IPS DF 19.7 (cell line): ENCODE measurements at places on chromosomes 5 and 9.

DNA sequence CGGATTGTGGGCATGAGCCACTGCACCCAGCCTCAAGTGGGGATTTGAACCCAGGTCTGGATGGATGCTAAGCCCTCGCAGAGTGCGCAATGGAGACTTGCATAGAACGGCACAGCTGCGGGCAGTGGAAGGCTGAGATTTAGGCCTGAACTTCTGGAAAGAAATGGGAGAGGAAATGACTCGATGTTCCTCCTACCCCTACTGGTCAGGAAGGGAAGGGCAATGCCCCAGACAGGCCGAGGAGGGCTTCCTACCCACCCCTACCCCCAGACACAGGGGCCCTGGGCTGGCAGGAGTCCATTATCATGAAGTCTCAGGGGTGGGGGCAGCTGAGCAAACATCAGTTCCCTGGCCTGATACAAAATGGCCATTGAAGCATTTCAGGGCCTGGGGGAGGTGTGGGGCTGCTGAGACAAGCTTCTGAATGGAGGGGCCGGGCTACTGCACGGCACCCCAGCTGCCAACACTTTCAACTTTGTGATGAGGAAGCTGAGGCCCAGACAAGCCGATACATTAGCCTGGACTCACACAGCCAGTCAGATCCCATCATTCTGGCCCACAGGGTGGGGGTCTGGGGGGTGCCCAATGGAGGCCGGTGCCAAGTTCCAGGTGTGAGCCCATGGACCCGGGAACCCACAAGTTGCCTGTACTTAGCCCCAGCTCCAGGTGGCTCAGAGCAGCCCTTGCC, 13.5 kb upstream of the WDR38 start:
- no peak for DNase-seq

GRCh38 chr9:120561709-120562108, 18.3 kb downstream of the CDK5RAP2 start:
- no peak for DNase-seq

- DNase-seq = no peak
Observed at GRCh38 chr5:112697322-112697721, 40.4 kb upstream of the APC start.

- no peak for DNase-seq
Observed at GRCh38 chr5:137831526-137831925, 36.1 kb upstream of the MYOT start.

- no peak for DNase-seq
Observed at GRCh38 chr5:151259931-151260330, 6.9 kb downstream of the GM2A start.

- no peak for DNase-seq
Observed at GRCh38 chr9:124291801-124292396, 34.1 kb downstream of the NEK6 start.

DNA sequence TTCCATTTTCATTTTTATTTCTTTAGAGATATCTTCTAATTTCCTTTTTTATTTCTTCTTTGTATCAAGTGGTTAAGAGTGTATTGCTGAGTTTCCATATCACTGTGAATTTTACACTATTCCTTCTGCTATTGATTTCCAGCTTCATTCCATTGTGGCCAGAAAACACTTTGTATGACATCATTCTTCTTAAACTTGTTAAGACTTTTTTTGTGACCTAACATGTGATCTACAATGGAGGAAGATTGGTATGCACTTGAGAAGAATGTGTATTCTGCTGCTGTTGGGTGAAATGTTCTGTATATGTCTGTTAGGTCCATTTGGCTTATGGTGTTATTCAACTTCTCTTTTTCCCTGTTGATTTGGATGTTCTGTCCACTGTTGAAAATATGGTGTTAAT, 274.2 kb upstream of the PUM3 start:
- DNase-seq = no peak

DNA sequence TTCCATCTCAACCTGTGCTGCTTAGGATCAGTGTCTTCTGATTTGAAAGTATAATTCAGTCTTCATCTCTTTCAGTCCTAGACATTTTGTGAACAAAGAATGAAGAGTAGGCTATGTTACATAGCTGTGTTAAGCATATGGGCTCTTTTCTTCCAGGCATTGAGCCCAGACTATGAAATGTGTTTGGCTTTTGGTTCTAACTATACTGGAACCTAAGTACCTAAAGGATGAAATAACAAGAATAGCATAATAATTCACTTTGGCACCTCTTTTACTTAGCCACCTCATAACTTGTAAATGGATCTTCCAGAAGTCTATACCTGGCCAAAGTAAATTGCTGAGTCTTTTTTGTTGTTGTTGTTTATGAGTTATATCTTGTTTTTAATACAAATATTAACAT, 71.4 kb downstream of the SLF1 start:
- no peak for DNase-seq

- no peak for DNase-seq
Observed at GRCh38 chr5:107589520-107590193, 81.1 kb downstream of the EFNA5 start.

DNA sequence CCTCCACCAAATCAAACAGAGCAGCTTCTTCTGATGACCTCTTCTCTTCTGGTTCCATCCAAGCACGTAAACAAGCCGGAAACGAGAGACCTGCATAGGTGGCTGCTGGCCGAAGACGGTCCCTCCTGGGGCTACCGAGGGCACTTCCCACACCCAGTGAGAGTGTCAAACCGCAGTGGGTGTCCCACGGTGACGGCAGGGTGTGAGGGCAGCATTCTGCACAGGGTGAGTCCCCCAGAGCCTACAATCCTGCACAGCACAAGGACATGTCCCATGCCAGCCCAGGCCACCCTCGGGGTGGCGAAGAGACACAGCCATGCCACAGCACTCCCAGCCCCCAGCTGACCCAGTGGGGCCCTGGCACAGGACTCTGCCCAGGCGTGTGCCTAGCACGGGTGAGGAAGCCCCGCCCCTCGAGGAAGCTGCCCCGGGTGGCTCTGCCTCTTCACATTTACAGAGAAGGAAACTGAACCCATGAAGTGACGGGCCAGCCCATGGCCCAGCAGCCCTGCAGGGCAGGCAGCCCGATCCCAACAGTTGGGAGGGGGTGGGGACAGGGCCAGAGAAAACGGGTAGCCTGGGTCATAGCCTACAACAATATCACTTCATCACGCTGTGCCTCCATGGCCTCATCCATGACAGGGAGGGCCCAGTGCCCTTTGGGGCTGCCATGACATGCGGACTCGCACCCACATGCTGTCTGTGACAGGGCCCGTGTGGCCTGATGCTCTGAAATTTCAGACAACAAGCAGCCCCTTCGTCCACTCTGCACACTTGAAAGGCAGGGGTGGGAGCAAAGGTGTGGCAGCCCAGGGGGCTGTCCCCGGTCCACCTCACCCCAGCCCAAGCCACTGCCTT, 43.2 kb downstream of the SEMA4D start:
- no peak for DNase-seq

DNA sequence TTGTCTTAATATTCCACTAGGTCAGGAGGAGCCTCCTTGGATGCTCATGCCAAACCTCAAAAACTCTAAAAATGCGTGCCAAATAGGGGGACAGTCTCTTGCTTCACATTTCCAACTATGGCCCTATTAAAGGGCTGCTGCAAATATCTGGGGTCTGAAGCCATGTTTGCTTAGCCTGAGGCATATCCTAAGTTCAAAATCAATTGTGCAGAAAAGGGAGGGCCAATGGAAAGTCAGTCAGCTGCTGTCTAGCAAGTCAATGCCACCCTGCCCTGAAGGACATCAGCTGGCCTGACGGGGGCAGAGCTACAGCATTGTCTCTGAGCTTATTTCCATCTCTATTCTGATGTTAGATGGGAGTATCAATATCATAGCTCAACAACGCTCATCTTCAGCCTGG, 93.6 kb downstream of the SH3TC2 start:
- no peak for DNase-seq

GRCh38 chr5:74390306-74390637, 250.3 kb downstream of the ENC1 start:
- DNase-seq = no peak

GRCh38 chr5:159695741-159696294, 220.5 kb upstream of the ADRA1B start:
- no peak for DNase-seq

DNA sequence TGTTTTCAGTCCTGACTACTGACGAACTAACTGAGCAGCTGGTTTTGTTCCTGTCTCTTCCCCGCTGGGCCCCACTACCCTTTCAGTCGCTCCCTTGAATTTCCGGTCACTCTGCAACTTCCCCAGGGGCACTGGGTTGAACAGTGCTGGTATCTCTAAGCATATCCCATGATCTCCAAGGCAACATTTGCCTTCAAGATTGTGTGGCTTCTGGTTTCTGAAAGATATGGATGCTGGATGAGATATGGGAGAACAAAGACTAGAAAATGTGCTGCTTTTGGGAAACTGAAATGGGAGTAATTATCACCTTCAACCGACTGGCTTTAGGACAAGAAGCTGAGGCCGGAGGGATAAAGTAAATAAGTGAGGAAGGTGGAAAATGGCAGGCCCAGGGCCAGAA, 258.2 kb upstream of the PIK3R1 start:
- DNase-seq = no peak

- DNase-seq = no peak
Observed at GRCh38 chr5:82470185-82470994, 192.2 kb upstream of the RPS23 start.

DNA sequence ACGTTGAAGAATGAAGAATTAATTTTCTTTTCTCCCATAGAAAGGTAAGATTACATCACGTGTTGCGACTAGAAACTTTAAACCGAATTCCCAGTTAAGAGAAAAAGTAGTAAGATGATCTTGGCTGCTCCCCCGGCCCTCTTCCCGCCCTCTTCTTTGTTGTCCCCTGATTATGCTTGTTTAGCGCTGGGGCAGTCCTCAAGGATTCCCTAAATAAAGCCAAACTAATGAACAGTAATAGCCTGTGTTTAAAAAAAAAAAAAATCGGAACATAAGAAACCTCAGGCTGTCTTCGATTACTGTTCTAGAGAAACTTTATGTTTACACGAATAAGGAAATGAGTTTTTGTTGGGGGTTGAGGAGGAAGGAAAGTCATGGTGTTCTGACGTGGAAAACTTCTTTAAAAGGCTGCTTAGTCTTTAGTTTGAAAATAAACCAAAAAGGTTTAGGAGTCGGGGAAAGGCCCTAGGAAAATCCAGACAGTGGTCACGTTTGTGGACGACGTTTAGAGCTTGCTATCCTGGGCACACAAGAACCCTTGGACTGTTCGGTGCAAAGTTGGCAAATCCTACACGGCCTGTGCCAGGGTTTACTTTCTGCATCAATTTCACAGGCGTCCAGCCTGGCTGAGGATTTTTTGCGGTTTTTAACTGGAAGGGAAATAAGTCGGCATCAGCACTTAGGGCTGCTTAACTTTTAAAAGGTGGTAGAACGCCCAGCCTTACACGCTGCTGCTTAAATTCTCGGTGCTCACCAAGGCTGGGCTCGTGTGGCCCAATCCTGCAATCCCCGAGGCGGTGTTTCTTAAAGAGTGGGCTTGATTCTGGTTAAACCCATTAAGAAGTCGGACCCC, 1.1 kb upstream of the MAT2B start:
- no peak for DNase-seq

DNA sequence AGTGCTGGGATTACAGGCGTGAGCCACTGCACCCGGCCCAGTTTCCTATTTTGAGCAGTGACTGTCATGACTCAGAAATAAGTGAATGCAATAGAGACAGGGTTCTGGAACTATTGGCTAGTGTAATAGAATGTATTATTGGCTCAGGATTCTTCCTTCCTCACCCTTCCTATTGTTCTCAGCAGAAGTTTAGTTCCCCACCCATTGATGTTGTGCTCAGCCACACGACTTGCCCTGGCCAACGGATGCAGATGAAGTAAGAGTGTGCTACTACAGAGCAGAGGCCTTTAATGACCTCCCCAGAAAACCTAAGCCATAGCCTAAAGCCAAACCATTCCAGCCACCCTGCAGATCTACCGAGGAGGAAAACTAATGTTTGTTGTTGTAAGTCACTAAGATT, 287.9 kb downstream of the AGTPBP1 start:
- no peak for DNase-seq

- DNase-seq = no peak
Observed at GRCh38 chr5:34042321-34042720, 692 bp downstream of the C1QTNF3 start.

DNA sequence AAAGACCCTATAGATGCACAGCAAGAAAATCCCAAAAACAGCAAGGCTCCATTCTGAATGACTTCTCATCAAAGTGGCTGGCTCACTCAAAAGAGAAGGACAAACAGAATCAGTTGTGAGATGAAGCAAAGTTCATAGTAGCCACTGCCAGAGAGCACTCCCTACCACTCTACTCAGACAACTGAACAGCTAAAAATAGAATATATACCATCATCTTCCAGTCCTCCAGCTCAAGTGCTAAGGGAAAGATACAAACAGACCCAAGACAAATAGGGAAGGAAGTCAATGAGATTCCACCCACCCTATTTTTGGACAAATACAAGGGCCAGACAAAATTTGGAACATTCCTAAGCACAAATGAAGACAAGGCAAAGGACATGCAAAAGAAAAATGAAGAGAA, 20.6 kb downstream of the GNAQ start:
- DNase-seq = no peak

DNA sequence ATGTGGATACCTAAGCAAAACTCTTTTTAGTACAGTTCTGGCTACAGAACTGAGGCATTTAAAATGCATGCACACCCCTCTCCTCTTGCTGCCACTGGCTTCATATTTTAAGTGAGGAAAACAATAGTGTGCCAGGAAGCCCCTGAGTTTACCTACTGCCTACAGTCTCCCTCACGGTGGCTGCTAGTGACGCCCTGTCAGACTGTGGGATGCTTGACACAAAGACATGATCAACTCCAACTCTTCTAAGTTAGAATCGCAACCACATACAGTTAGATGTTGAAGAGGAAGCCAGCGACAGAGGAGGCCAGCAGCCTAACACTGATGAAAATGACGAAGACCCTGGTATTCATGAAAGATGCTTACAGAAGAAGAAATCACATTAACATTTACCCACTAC, 1.3 kb downstream of the SEC16A start:
- no peak for DNase-seq

DNA sequence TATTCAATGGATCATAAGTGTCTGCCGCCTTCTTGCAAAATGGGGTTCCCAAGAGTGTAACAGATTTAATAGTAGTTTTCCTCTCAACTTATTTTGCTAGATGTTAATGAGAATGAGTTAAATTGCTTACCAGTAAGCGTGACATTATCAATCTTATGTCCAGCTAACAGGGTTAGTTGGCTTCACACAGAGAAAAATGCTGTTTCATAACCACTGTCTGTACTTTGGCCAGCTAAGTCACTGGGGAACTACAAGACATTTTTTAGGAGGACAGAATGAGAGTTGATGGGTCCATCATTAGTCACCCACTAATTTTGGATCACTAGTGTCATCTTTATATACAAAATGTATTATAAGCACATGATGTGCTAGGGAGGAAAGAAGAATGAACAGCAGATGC, 1.4 kb downstream of the CDC37L1 start:
- no peak for DNase-seq

DNA sequence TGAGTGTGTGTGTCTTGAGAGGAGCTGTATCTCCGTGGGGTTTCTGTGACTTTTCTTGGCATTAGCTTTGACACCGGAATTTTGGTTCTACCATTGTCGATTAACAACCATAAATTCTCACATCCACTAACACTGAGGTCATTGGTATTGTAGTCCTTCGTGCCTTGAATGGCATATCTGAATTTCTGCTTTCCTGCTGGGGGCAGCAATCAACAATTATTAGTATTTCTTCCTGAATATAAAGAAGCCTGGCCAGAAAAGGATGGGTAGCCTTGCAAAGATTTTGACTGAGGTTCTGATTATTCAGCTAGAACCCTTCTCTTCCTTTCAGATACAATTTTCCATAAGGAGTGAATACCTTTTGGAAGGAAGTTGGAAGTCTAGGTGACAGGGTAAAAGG, 33.5 kb upstream of the SHOC1 start:
- no peak for DNase-seq

GRCh38 chr5:145562931-145563330, 272.2 kb downstream of the PRELID2 start:
- DNase-seq = no peak

- DNase-seq = no peak
Observed at GRCh38 chr9:33147416-33148169, 19.5 kb downstream of the B4GALT1 start.
